ENCODE measurements at places on chromosomes 7 and 10. TPM values are rescaled to one million over a fixed set of nuclear protein-coding genes. Genes with fewer than 3 reads are reported as not detected.

DNA sequence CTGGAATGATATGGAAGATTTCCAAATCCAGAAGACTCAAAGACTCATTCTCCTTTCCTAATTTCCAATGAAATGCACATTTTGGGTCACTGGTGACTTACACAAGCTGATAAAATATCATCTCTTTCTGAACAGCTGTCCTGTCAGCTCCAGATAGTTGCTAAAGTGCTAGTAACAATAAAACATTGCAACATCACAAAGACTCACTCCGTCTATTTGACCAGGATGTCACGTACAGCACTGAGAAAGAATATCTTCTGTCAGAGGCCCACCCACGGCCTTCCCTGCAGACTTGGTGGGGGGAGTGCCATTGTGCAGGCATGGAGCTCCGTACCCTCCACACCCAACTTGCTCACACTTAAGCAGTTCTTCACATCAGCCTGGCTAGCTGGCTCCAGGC is 78.9 kb upstream of the EGR2 start:
- no peaks in the 10 kb centered on the region for H3K36me3 ChIP-seq
- H3K27ac ChIP-seq: no peak overlapping the region
- H3K4me3 ChIP-seq: no peak overlapping the region
- H3K27me3 ChIP-seq: no peaks in the 10 kb centered on the region
- no peak for DNase-seq
- H3K4me1 ChIP-seq: no peaks in the 10 kb centered on the region

GRCh38 chr7:158272091-158272490 is 315.5 kb downstream of the PTPRN2 start:
- no peaks in the 10 kb centered on the region for H3K36me3 ChIP-seq
- no peaks in the 10 kb centered on the region for H3K4me1 ChIP-seq
- DNase-seq: no peak
- H3K27ac ChIP-seq: no peak overlapping the region
- no peak overlapping the region for H3K4me3 ChIP-seq

- H3K4me1 ChIP-seq: peaks cover 97% of the 10 kb centered on the region
- peak overlapping the region; percentile 100 for H3K27ac ChIP-seq
- no peak for DNase-seq
- H3K27me3 ChIP-seq: no peaks in the 10 kb centered on the region
- no peaks in the 10 kb centered on the region for H3K36me3 ChIP-seq
These were observed 111.0 kb upstream of the ANLN start for GRCh38 chr7:36278620-36279172.

GRCh38 chr7:32145911-32146310 is 75.7 kb upstream of the PDE1C start:
- H3K4me3 ChIP-seq: no peak overlapping the region
- DNase-seq: no peak
- no peaks in the 10 kb centered on the region for H3K27me3 ChIP-seq
- no peaks in the 10 kb centered on the region for H3K4me1 ChIP-seq
- H3K27ac ChIP-seq: no peak overlapping the region
- no peaks in the 10 kb centered on the region for H3K36me3 ChIP-seq

- peak; percentile 75 for DNase-seq
- no peak overlapping the region for H3K4me3 ChIP-seq
- no peaks in the 10 kb centered on the region for H3K36me3 ChIP-seq
These were observed 493.3 kb upstream of the PODXL start for GRCh38 chr7:132049462-132050304.

GRCh38 chr7:66769833-66770512 is 29.4 kb downstream of the RABGEF1 start:
- H3K36me3 ChIP-seq: peaks cover 5% of the 10 kb centered on the region
- DNase-seq: no peak
- no peaks in the 10 kb centered on the region for H3K27me3 ChIP-seq

DNA sequence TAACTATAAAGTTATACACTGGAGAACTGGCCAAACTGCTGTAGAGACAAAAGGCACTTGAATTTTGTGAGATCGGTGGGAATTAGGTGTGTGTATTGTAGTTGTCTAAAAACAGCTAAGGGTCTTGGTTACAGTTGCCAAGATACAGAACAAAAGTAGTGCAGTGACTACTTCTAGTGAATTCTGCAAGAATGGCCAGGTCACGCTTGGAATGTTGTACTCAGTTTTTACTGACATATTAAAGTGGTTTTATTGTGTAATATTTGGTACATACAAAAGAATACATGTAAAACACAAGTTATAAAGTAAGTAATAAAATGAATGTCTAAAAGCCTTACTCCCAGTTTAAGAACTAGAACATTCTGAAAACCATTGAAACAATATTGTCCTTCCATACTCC is 42.4 kb downstream of the PRPF18 start:
- no peak overlapping the region for H3K27ac ChIP-seq
- no peaks in the 10 kb centered on the region for H3K36me3 ChIP-seq
- H3K4me1 ChIP-seq: peaks cover 6% of the 10 kb centered on the region
- DNase-seq: no peak
- no peaks in the 10 kb centered on the region for H3K27me3 ChIP-seq
- no peak overlapping the region for H3K4me3 ChIP-seq

DNA sequence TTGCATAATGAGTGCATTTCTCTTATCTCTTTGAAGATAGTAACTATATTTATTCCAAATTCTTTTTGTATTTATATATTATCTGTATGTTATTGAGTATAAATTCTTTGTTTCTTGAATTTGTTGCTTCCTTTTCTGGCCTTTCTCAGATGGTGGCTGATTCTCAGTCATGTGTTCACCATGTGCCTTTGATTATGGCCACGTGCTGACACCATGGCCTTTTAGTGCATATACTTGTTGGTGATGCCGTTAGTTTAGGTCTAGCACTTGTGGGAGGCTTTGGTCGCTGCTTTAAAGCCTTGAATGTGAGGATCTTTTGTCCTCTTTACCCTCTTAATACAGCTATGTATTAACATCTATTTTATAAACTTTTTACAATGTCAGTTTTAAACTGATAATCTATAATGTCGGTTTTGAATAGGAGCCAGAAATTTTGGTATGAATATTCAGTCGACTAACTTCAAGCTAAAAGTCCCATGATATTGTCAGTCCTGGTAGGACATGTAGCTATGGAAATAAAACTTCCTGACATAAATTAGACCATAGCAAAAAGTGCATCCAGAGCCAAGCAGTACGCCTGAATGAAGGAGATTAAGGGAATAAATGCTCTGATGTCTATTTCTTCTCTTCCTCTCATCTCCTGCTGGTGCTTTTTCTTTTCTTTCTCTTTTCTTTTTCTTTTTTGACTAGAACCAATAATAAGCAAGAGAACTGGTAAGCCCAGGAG is 130.3 kb downstream of the GNAI1 start:
- no peak overlapping the region for H3K4me3 ChIP-seq
- no peak overlapping the region for H3K27ac ChIP-seq
- no peaks in the 10 kb centered on the region for H3K27me3 ChIP-seq
- no peaks in the 10 kb centered on the region for H3K4me1 ChIP-seq
- no peaks in the 10 kb centered on the region for H3K36me3 ChIP-seq

- no peak overlapping the region for H3K27ac ChIP-seq
- DNase-seq: no peak
- no peaks in the 10 kb centered on the region for H3K27me3 ChIP-seq
- H3K36me3 ChIP-seq: no peaks in the 10 kb centered on the region
These were observed 14.8 kb upstream of the WAPL start for GRCh38 chr10:86536294-86536861.

GRCh38 chr7:26458466-26459145 is 166.9 kb downstream of the SNX10 start:
- no peak for DNase-seq
- no peak overlapping the region for H3K27ac ChIP-seq
- no peaks in the 10 kb centered on the region for H3K36me3 ChIP-seq

- DNase-seq: no peak
- H3K36me3 ChIP-seq: no peaks in the 10 kb centered on the region
- H3K4me1 ChIP-seq: no peaks in the 10 kb centered on the region
- no peak overlapping the region for H3K4me3 ChIP-seq
These were observed 27.8 kb upstream of the MRPS33 start for GRCh38 chr7:141042222-141043193.

- H3K36me3 ChIP-seq: no peaks in the 10 kb centered on the region
- H3K4me3 ChIP-seq: no peak overlapping the region
- no peaks in the 10 kb centered on the region for H3K27me3 ChIP-seq
- H3K27ac ChIP-seq: no peak overlapping the region
- H3K4me1 ChIP-seq: peaks cover 17% of the 10 kb centered on the region
- DNase-seq: no peak
These were observed 94.5 kb downstream of the MAD1L1 start for GRCh38 chr7:2138146-2138765.

DNA sequence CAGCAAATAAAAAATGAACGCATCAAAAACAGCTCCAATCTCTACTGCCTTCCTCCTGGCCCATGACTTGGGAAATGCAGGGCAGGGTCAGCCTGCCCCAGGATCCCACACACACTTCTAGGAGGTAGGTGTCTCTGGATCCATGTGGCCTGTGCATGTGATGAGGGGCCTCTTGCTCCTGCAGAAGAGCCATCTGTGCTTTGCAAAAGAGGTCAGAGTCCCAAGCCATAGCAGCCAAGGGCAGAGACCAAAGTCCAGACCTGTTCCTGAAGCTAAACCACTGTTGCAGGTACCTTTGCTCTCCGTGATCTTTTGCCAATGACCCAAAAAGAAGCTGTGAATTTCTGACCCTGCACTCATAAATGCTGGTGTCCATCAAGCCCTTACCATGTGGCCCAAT is 57.1 kb downstream of the KCNMA1 start:
- H3K4me1 ChIP-seq: peaks cover 27% of the 10 kb centered on the region
- H3K36me3 ChIP-seq: no peaks in the 10 kb centered on the region
- no peak overlapping the region for H3K4me3 ChIP-seq
- no peak overlapping the region for H3K27ac ChIP-seq

SPDYE2B gene
- total RNA-seq: not detected

COL13A1 gene
- not detected for total RNA-seq

LYZL1 gene
- not detected for total RNA-seq

APBB1IP gene
- 34.7 TPM for total RNA-seq

PRSS58 gene
- total RNA-seq: not detected

MRPL32 gene
- total RNA-seq: 67.6 TPM

ADAM22 gene
- total RNA-seq: 2.2 TPM

Measured in Karpas-422 (cell line).